ENCODE measurements at places on chromosomes 11 and 22. TPM values are rescaled to one million over a fixed set of nuclear protein-coding genes. Genes with fewer than 3 reads are reported as not detected.
A peak's percentile ranks its signal among the peaks of the same experiment; 100 is the strongest.

The WT1 gene
- 10.7 TPM for total RNA-seq

The OR4D11 gene
- total RNA-seq = not detected

The LRRC74B gene
- total RNA-seq = not detected

The DRG1 gene
- total RNA-seq = 146 TPM

DNA sequence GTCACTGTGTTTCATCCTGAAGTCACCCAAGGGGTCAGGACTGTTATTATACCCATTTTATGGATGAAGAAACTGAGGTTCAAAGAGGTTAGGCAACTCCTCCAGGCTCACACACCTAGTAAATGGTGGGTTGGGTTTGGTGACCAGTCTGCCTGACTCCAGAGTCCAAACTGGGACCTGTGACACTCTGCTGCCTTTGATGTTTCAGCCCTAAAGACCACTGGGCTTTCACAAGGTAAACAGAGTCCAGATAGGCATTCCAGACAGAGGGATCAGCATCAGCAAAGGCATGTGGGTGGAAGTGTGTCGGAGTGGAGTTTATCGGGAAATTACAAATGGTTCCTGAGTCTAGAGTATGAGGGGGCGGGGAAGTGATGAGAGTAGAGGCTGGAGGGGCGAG, 38.5 kb downstream of the MICAL2 start:
- DNase-seq = no peak

- DNase-seq = no peak
These were observed 12.5 kb downstream of the IRAG1 start for GRCh38 chr11:10680956-10681487.

- no peak for DNase-seq
These were observed 258.9 kb downstream of the BRD1 start for GRCh38 chr22:49568751-49569285.

DNA sequence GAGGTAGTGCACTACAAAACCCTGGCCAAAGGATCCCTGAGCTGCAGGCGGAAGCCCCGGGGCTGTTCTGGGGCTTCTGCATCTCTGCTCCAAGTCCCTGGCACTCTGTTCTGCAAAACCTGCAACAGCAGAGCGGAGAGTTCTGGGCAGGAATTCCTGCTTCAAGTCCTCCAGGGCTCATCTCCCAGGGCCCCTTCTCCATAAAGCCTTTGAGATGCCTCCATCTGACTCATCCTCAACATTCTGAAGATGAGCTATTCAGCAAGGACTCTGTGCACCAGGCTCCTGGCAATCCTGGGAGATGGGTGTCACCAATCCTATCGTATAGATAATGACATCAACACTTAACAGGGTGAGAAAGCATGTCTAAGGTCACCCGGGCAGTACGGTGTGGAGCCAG, 19.3 kb downstream of the SYN3 start:
- no peak for DNase-seq

- DNase-seq = peak; percentile 21
These were observed 27.3 kb downstream of the STK33 start for GRCh38 chr11:8566613-8567210.

GRCh38 chr11:119634301-119634700, 94.7 kb downstream of the NECTIN1 start:
- no peak for DNase-seq

DNA sequence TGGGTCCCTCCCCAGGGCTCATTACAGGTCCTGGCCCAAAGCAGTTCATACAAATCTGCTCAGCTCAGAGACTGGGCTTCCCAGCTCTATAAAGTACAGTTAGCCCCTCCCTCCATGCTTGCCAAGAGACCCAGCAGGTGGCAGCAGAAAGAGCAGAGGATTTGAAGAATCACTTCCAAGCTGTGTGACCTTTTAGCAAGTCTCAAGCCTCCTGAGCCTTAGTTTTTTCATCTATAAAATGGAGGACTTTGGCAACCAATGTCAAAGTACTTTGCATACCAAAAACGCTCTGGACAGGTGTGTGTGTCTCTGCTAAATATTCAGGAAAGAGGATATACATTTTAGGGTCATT, 26.6 kb downstream of the RELT start:
- DNase-seq = no peak

Data from Daoy (cell line).